ENCODE measurements at places on chromosomes 6 and 20. TPM values are rescaled to one million over a fixed set of nuclear protein-coding genes. Genes with fewer than 3 reads are reported as not detected.

The ZGPAT gene
- total RNA-seq, result 16.6 TPM

The CUTA gene
- 87.7 TPM for total RNA-seq

The HBS1L gene
- total RNA-seq, result 29.0 TPM

The MYH7B gene
- 1.3 TPM for total RNA-seq

The PI16 gene
- 3.1 TPM for total RNA-seq

The SYNE1 gene
- total RNA-seq, result 109 TPM

The BANF2 gene
- not detected for total RNA-seq

The SERPINB6 gene
- 147 TPM for total RNA-seq

The RAB44 gene
- 0.26 TPM for total RNA-seq

The VARS1 gene
- 39.2 TPM for total RNA-seq

The MEI4 gene
- 3.3 TPM for total RNA-seq

The TDRD6 gene
- total RNA-seq, result 0.66 TPM

The FHL5 gene
- total RNA-seq, result 9.6 TPM

The PNPLA1 gene
- not detected for total RNA-seq

The MAP7 gene
- total RNA-seq, result 28.7 TPM

The PAK5 gene
- total RNA-seq, result 0.52 TPM

The LY86 gene
- total RNA-seq, result 2.3 TPM

The BPIFB2 gene
- total RNA-seq, result not detected

The RBCK1 gene
- 36.1 TPM for total RNA-seq

The OGFR gene
- 46.4 TPM for total RNA-seq

The ZC3H12D gene
- 2.6 TPM for total RNA-seq

The ZFP57 gene
- total RNA-seq, result not detected

The PSORS1C1 gene
- total RNA-seq, result 3.4 TPM

The MCHR2 gene
- total RNA-seq, result not detected

The TCP11 gene
- total RNA-seq, result not detected

The SLC16A10 gene
- total RNA-seq, result 124 TPM

The OOEP gene
- not detected for total RNA-seq

The NFKBIL1 gene
- 5.6 TPM for total RNA-seq

The BTN1A1 gene
- total RNA-seq, result not detected

The CENPQ gene
- total RNA-seq, result 0.66 TPM

The EPB41L2 gene
- total RNA-seq, result 43.5 TPM

The SLC17A9 gene
- total RNA-seq, result 0.78 TPM

The ATAT1 gene
- total RNA-seq, result 5.4 TPM

All from body of pancreas (tissue), 4 donors.